ENCODE measurements at places on chromosomes 1 and 21. TPM values are rescaled to one million over a fixed set of nuclear protein-coding genes. Genes with fewer than 3 reads are reported as not detected.

Gene FCGR2B
- not detected for total RNA-seq

Gene TMEM51
- 1.8 TPM for total RNA-seq

Gene DPM3
- 19.2 TPM for total RNA-seq

Gene IL12RB2
- total RNA-seq, result under 0.01 TPM

Gene PTPN7
- total RNA-seq, result not detected

Gene PRDM16
- 10.7 TPM for total RNA-seq

Gene GPR3
- under 0.01 TPM for total RNA-seq

Gene FAM78B
- 0.32 TPM for total RNA-seq

Gene CNN3
- total RNA-seq, result 376 TPM

Gene FBXO2
- 4.2 TPM for total RNA-seq

Gene CRYZL1
- 30.8 TPM for total RNA-seq

Gene THEM5
- total RNA-seq, result not detected

Gene NEXN
- 18.9 TPM for total RNA-seq

Gene CALML6
- total RNA-seq, result 0.22 TPM

Gene E2F2
- 2.6 TPM for total RNA-seq

Gene PRPF38B
- 22.7 TPM for total RNA-seq

Gene ALX3
- total RNA-seq, result not detected

Gene GCSAML
- total RNA-seq, result not detected

Gene MEX3A
- 1.1 TPM for total RNA-seq

Gene LRIG2
- 20.4 TPM for total RNA-seq

Gene SLC30A10
- total RNA-seq, result not detected

Gene NDC1
- 18.3 TPM for total RNA-seq

Gene LEFTY1
- not detected for total RNA-seq

Gene ACKR1
- not detected for total RNA-seq

Gene CLIC4
- total RNA-seq, result 842 TPM

Gene HSPA6
- 1.3 TPM for total RNA-seq

Gene GBP6
- total RNA-seq, result not detected

Gene NBPF4
- 0.11 TPM for total RNA-seq

Gene TPTE
- total RNA-seq, result not detected

Gene CRP
- total RNA-seq, result not detected

Gene FABP3
- 32.3 TPM for total RNA-seq

Gene SERINC2
- total RNA-seq, result 5.0 TPM

Gene HAO2
- total RNA-seq, result not detected

Gene SLC1A7
- under 0.01 TPM for total RNA-seq

Gene ANKRD35
- total RNA-seq, result 2.8 TPM

Gene SH3BGR
- total RNA-seq, result 1.4 TPM

Gene LCE1B
- not detected for total RNA-seq

Gene PAQR6
- 0.26 TPM for total RNA-seq
